Kidney epithelial cell (primary cell): ENCODE measurements at places on chromosomes 1 and 21. TPM values are rescaled to one million over a fixed set of nuclear protein-coding genes. Genes with fewer than 3 reads are reported as not detected.

The C1orf74 gene
- total RNA-seq = 12.4 and 12.7 TPM in 2 replicates

The YBEY gene
- 19.4 and 23.7 TPM in 2 replicates for total RNA-seq

The CAMK1G gene
- 0.14 and 0.21 TPM in 2 replicates for total RNA-seq

The LIN28A gene
- not detected in 2 replicates for total RNA-seq

The EBNA1BP2 gene
- 89.3 and 119 TPM in 2 replicates for total RNA-seq

The CRP gene
- total RNA-seq = not detected in 2 replicates

The SRGAP2B gene
- 11.4 and 16.9 TPM in 2 replicates for total RNA-seq
